ENCODE measurements at places on chromosomes 3 and 15.

- no peak for DNase-seq
These were observed 114.6 kb downstream of the LRIG1 start for GRCh38 chr3:66386011-66386924.

- DNase-seq, result no peak
These were observed 560.4 kb upstream of the DPPA4 start for GRCh38 chr3:109897734-109898133.

DNA sequence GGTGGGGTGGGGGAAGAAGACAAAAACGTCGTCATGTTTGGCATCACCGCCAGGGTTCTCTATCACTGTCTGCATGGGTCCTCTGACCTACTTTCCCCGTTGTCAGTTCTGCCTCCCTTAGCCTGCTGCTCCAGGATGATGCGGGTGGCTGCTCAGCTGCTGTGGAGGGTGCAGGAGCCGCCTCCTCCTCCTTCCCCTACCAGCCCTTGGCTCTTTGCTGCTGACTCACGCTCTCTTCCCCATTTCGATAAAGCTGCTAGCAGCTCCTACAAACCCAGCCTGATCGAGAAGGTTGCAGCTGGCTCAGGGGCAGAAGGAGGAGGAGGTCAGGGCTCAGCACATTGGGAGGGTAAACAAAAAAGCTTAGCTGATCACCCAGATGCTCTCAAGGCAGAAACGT lies 49.5 kb upstream of the SEC13 start:
- no peak for DNase-seq

- no peak for DNase-seq
These were observed 883.5 kb downstream of the SI start for GRCh38 chr3:164194842-164195241.
